ENCODE measurements at places on chromosomes 11 and 22.

- no peak for DNase-seq
Measured at GRCh38 chr11:62669420-62670161, 1.9 kb upstream of the UQCC3 start.

DNA sequence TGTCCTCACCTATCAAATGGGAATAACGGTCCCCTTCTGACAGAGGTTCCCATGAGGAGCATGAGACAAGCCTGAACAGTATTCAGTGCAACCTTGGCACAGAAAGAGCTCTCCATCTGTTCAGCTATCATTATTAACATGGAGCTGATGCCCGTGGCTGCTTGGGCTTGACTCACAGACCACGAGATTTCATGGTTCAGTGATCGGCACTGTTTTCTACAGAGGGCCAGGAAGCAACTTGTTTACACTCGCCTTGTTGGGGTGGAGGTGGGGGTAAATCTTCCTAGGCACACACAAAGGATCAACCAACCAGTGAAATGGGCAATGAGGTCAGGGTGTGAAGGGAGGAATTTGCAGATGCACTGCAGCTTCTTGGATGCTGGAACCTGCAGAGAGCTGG, 88.2 kb downstream of the CWC15 start:
- DNase-seq = peak; percentile 31

GRCh38 chr11:7749456-7749855, 43.2 kb upstream of the OVCH2 start:
- no peak for DNase-seq

- DNase-seq = no peak
Measured at GRCh38 chr11:121550247-121551030, 97.7 kb upstream of the SORL1-AS1 start.

DNA sequence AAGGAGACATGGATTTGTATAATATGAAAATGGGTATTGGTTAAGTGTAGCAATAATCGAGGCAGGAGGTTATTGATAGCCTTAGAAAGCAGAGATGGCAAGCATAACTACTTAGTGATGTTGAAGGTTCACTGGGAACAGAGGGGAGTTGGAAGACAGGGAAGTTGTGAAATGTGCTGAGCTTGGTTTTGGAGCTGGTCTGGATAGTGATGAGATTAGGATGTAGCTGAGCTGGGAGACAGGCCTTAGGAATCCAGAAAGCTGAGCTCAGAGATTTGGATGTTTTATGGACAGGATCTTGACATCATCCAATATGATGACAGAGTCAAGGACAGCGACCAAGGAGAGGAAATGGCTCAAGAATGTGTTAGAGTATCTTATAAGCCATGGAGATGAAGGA, 113.1 kb downstream of the ARHGAP42 start:
- no peak for DNase-seq

DNA sequence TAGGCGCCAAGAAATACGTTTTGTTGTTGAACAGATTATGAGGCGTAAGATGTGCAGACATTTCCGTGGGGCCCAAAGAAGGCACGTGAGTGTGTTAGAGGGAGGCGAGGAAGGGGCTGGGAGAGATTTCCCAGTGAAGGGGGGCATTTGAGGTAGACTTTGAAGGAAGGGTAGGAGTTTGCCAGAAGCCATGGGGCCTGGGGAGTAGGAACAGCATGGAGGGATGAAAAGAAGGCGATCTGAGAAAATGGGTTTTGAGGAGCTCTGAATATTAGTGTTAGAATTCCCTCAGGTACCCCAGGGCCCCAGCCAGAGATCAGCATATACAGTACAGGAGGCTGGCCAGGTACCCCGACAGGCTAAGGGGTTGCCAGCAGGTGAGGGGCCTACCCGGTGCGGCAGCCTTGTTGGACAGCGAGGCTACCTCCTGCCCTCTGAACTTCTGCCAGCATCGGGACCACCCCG, 414 bp upstream of the MIEF1 start:
- DNase-seq = no peak

- no peak for DNase-seq
Measured at GRCh38 chr11:44727114-44727372, 281 bp downstream of the TSPAN18 start.

- DNase-seq = no peak
Measured at GRCh38 chr11:101126551-101127196, 2.9 kb downstream of the PGR start.

- DNase-seq = no peak
Measured at GRCh38 chr11:130068986-130069658, 572 bp upstream of the APLP2 start.

- DNase-seq = no peak
Measured at GRCh38 chr11:3866206-3866605, 10.7 kb downstream of the STIM1 start.

DNA sequence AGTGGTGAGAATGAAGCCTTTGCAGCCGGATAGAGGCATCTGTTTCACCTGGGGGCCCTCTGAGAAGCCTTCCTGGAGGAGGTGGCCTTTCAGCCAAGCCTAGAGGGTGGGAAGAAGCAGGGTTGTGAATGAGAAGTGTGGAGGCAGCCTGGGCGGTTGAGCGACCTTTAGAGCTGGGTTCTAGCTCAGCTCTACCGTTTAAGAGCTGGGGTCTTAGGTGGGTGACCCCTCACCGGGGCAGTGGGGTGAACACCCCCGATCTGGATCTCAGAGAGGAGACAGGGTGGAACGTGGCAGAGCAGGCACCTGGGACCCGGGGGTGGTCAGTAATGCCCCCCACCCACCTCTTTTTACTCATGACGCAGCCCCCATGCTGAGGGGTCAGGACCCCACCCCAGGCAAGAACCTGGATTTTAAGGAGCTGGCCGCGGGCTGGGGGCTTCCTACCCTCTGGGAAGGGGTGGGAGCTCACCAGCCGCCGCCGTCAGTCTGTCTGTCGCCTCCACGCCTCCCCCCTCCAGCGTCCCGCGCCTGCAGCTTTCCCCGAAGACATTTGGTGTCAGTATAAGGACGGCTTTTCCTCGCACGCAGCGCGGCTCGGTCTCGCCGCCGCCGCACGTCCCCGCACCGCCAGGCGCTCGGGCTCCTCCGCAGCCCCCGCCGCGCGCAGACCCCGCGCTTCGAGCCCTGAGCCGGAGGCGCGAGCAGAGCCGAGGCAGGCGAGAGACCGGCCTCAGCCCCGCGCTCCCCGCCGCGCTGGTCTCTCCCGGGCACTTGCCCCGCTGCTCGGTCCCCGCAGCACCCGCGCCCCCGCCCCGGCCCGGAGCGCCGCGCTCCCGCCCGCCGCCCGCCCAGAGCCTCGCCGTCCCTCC, 13.3 kb upstream of the CACNA1I start:
- DNase-seq = no peak

- DNase-seq = no peak
Measured at GRCh38 chr22:46023558-46023981, 46.6 kb upstream of the WNT7B start.

DNA sequence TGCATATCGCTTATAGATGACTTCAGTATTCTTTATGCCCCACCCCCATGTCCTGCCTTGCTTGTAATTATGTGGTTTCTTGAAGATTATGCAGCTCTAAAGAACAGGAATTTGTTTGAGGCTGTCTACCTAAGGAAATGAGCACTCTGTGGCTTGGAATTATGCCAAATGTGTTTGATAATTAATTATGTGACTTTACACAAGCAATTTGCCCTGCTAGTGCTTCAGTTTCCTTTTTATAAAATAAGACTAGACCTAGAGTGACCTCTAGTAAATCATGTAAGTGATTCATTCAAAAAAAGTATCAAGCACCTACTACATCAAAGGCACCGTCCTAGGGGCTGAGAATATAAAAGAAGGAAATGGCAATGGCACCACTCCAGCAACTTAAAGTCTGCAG, 491.5 kb upstream of the KIRREL3 start:
- DNase-seq = no peak

GRCh38 chr11:6300325-6300724, 20.0 kb downstream of the CAVIN3 start:
- no peak for DNase-seq

DNA sequence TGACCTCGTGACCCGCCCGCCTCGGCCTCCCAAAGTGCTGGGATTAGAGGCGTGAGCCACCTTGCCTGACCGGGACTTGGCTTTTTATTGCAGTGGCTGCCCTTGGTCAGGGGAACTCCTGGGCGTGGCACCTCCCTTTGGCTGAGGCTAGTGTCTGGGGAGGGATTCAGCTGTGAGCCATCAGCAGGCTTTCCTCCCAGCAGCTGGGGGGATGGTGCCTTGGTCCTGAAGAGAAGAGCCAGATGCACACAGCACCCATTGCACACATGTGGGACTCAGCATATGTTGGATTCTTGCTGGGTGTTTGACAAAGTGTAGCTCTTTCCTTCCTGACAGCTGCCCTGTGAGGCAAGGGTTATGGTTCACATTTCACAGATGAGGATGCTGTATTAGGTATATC, 8.4 kb downstream of the CYTH4 start:
- no peak for DNase-seq

DNA sequence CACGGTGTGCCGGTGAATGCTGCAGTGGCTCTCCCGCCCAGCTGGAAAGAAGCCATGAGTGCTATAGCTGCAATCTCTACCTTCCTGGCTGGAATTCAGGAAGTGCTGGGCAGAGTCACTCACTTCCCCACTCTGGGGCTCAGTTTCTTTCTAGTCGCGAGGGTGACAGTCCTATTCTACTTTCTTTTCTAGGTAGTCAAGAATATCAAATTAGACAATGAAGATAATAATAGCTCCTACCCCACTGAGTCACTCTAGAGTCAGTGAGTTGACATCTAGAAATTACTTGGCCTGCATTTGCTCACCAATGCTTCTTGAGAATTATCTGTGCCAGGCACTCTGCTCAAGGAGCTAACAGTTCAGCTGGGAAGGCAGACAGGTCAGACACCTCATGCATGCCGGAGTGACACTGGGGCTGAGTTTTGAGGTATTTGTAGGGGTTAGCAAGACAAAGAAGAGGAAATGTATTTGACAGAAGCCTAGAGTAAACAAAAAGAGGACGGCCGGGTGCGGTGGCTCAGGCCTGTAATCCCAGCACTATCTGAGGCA, 3.2 kb downstream of the CENPM start:
- DNase-seq = no peak

GRCh38 chr22:43777286-43777685, 34.8 kb downstream of the EFCAB6 start:
- DNase-seq = no peak

DNA sequence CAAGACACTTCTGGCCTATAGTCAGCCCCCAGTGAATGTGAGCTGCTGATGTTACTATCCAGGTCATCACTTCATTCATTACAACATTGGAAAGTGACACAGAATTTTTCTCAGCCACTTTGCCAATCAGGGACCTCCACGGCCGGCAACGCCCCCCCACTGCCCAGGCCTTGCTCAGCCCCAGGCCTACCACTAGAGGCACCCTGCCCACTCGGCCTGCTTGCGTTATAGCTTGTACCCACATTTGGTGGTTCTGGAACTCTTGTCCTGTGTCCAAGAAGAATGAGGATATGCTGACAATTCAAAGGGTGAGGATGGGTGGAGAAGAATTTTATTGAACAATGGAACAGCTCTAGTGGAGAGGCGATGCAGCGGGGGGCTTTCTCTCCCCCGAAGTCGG, 96.2 kb downstream of the TSPAN18 start:
- no peak for DNase-seq

DNA sequence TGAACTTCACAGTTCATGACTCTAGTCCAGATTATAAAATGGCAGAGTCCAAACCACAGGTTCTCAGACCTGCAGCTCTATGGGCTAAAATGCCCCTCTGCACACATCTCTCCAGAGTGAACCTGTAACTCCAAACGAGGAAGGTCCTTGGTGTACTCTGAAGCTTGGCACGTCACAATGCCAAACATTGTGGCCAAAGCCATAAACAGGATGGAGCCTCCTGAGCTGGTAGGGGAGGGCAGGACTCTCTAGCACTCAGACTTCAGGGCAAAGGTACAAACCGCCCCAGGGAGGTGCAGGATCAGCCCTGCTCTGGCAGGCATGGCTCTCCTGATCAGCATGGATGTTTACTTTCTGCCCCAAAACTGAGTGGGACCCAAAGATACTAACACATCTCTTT, 2.3 kb downstream of the SCUBE2 start:
- no peak for DNase-seq

GRCh38 chr11:11743216-11743615, 98.6 kb upstream of the USP47 start:
- DNase-seq = no peak

DNA sequence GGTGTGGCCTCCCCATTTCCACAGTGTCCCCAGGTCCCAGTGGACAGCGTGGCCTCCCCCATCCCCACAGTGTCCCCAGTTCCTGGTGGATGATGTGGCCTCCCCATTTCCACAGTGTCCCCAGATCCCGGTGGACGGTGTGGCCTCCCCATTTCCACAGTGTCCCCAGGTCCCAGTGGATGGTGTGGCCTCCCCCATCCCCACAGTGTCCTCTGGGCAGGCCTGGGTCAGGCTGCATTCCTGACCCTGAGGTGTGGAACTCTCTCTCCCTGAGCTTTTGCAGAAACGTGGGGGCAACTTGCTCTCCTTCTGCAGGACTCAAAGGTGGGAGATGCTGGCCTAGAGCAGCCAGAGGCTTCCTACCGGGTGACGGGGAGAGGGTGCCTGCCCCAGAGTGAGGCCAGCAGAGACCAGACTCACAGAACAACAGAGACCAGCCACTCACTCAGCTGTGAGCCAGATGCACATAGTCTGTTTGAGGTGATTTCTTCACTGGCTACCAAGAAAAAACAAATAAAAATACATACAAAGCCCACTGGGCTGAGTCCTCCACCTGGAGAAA, 85.8 kb upstream of the FGF3 start:
- DNase-seq = no peak

DNA sequence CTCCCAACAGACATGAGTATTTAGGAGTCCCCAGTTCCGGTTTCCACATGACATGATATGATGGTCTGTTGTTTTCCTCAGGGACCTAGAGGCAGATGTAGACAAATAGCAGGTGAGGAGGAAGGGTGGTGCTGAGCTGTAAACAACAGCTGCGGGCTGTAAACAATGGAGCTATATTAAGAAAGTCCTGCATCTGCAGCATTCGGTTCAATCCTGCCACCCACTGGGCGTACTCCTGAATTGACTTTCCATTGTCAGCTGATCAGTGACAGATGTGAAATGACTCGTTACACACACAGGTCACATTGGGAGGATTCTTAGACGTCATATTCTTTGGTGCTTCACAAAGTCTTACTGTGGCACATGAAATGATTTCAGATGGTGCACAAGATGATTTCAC, 26.8 kb upstream of the RAG1 start:
- DNase-seq = peak; percentile 32

DNA sequence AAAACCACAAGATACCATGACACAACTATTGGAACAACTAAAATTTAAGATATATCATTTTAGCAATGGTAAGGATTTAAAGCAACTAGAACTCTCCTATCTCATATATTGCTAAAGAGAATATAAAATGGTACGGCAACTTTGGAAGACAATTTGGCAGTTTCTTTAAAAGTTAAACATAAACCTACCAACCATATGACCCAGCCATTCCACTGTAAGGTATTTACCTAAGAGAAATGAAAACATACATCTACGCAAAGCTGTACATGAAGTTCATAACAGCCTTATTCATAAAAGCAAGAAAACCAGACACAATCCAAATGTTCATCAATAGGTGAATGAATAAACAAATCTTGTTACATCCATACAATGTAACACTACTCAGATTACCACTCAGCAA, 31.3 kb downstream of the SIK3 start:
- no peak for DNase-seq

GRCh38 chr22:29469755-29470154, 10.3 kb upstream of the NEFH start:
- no peak for DNase-seq

All from GM12878 (cell line).